NCI-H345 (cell line): ENCODE measurements at places on chromosomes 13 and 19.

GRCh38 chr13:59842507-59842906 lies 321.2 kb downstream of the DIAPH3 start:
- DNase-seq: no peak

- DNase-seq: no peak
Observed at GRCh38 chr13:62960723-62961122, 1545.1 kb upstream of the PCDH20 start.

DNA sequence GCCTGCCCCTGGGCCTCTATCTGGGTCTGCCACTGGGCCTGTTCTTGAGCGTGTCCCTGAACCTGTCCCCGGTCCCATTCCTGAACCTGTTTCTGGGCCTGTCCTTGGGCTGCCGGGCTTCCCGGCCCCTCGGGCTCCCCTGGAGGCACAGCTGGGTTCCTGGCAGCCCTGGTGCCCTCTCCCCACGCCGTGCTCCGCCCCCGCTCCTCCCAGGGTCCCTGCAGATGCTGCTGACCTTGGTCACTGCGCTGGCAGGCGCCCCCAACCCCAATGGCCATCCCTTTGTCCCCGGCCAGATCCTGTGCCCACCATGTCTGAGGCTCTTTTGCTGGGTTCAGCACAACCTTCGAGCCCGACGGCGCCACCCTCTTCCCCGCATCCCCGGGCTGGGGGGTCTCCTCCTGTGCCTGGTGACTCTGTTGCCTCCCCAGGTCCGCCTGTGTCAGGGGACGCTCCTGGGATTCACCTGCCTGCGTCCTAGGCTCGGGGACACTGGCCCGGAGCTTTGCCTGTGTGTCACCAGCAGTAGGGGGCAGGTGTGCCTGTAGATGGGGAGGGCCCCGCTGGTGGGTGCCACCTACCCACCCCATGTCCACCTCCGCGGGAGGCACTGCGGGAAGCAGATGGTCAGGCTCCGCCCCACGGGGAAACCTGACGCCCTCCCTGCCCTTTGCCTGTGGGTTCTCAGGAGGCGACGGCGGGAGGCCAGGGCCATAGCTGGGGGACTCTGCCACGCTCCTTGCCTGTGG lies 41.0 kb upstream of the GRTP1 start:
- peak; percentile 83 for DNase-seq

DNA sequence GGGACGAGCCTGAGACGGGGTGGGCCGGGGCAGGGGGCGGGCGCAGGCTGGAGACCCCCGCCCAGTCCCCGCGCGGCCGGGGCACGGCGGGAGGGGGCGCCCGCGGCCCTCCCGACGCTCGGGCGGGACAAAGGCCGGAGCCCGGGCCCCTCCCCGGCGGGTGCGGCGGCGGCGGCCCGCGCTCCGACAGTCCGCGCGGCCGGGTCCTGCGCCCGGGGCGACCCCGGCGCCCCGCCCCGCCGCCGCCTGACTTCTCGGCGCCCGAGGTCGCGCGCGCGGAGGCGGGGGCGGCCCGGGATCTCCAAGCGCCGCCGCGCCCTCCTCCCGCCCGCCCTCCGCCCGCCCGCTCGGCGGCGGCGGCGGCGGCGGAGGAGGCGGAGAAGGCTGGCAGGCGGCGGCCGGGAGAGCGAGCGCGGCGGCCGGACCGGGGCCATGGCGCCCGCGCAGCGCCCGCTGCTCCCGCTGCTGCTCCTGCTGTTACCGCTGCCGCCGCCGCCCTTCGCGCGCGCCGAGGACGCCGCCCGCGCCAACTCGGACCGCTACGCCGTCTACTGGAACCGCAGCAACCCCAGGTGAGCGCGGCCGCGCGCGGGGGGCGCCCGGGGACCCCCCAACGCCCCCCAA lies at the start of gene EFNA2:
EFNA2 (plus strand) TSS at position 137 of the 624 bp plus-strand sequence; CDS start at position 433, 296 bp downstream.
- no peak for DNase-seq

GRCh38 chr19:14081797-14082674 lies 3.5 kb downstream of the C19orf67 start:
- DNase-seq: peak; percentile 8

GRCh38 chr19:45005787-45006186 lies 4.5 kb downstream of the RELB start:
- no peak for DNase-seq

GRCh38 chr19:58128041-58128685 lies 22.4 kb downstream of the ZNF329 start:
- no peak for DNase-seq

DNA sequence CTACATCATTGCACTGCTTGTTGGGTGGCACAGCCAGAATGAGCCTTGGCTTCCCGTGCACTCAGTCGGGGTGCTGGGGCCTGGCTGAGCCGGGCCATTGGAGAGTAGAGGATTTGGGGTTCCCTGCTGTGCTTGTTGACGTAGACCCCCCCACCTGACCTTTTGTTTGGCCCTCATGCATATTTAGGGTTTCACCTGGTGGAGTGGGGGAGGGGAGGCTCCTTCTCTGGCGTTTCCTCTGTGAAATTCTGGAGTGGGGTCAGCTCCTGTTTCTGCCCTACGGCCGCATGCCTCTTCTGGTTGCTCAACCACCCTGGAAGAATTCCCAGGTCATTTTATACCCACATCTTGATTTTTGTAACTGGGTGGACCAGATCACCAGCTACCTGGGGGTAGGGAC lies 82.8 kb downstream of the SIPA1L3 start:
- no peak for DNase-seq

DNA sequence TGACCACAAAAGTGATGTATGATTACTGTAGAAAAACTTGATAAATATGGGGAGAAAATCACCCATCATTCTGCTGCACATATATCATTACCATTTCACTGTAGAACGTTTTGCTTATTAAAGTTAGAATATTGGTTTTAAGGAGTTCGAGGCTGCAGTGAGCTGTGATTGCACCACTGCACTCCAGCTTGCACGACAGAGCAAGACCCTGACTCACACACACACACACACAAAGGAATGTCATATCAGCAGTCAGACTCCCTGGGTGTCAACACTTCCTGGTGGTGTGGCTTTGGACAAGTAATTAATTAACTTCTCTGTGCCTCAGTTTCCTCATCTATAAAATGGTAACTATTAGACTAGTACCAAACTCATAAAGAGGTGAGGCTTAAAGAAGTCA lies 11.3 kb upstream of the PNMA8A start:
- DNase-seq: no peak

DNA sequence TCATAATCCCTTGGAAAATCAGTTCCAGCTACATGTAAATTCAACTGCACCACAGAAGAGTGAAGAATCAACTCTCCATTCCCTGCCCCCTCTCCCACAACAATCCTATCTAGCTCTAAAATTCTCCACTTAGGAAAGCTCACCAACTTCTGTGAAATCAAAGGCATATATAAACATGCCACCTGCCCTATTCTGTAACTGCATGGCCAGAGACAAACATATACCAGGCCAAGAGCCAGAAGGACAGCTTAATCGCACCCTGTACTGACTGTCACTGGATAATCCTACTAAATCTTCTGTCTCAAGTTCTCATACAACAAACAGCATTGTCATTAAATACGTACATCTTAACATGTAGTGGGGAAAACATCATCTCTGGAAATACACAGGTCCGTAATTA lies 58.2 kb upstream of the EEF1AKMT1 start:
- no peak for DNase-seq

DNA sequence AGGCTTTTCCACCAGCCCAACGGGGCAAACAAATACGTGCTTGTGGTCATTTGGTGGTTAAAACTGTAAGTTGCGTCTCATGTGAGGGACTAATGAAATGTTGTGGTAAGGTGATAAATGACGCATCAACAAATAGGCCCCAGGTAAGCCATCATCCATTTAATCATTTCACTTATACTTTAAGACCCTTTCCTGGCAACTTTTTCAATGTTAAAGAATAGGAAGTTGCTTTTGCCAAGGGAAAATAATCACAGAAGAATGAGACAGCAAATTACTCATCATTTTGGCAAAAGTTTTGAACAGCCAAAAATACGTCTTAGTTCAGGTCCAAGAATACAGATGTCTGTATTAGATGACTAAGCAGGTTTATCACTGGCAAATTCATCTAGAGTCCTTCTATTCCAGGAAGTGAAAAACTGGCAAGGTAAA lies 660.4 kb downstream of the SLITRK1 start:
- DNase-seq: no peak

GRCh38 chr19:831407-832369 lies 4.1 kb downstream of the AZU1 start:
- no peak for DNase-seq

DNA sequence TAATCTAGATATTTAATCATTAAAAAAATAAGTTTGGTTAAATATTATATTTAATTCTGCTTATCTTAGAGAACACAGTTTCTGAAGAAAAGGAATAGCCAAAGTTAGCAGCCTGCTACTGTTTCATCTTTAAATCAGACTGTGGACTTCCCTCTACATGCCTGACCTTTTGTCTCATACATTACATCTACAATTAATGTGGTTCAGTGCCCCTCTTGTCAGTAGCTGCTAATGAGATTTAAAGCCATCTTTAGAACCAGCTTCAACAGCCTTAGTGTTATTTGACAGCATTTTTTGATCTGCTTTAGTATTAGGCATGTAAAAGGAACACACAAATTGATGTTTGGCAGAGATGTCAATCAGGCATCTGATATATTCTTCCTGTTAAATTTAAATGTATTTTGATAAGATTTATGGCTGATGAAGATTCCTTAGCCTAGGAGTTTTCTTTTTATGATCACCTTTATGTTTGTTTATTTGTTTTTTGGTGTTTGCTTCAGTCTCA lies 1925.8 kb upstream of the PRR20A start:
- no peak for DNase-seq

GRCh38 chr13:33231339-33231738 lies 54.2 kb downstream of the STARD13 start:
- DNase-seq: no peak

- DNase-seq: peak; percentile 77
Observed at GRCh38 chr19:47047763-47048405, 540 bp downstream of the TMEM160 start.

DNA sequence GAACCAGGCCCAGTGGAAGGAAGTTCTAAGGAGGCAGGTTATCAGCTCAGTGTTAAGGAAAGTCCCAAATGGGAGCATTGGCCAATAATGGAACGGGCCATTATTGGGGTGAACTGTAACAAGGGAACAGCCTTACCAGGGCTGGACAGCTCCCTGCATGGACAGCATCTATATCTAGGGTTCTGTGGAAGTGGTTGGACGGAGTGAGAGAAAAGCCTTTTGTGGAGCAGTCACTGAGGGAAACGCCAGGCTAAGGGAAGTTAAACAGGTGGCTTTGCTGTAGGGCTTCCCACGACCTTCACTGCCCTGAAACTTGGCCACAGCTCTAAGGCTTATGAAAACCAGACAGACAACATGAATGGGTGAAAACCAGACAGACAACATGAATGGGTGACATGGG lies 17.0 kb downstream of the POU2F2 start:
- no peak for DNase-seq

DNA sequence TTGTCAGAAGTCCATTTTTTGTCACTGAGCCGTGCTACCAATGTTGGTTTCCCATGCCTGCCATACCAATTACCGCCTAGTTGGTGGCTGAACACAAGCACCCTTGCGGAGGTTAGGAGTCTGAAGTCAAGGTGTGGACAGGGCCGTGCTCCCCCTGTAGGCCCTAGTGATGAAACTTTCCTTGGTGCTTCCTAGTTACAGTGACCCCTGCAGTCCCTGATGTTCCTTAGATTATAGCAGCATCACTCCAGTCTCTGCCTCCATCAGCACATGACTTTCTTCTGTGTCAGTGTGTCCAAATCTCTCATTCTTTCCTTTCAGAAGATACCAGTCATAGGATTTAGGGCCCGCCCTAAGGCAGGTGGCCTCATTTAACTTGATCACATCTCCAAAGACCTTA lies 99.0 kb downstream of the MYO16 start:
- no peak for DNase-seq

DNA sequence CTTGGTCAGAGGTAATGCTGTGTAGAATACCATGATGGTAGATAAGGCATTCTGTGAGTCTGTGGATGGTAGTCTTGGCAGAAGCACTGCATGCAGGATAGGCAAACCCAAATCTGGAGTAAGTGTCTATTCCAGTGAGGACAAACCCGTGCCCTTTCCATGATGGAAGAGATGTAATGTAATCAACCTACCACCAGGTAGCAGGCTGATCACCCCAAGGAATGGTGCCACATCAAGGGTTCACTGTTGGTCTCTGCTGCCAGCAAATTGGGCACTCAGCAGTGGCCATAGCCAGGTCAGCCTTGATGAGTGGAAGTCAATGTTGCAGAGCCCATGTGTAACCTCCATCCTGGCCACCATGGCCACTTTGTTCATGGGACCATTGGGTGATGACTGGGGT lies 155.0 kb downstream of the RAP2A start:
- DNase-seq: no peak

DNA sequence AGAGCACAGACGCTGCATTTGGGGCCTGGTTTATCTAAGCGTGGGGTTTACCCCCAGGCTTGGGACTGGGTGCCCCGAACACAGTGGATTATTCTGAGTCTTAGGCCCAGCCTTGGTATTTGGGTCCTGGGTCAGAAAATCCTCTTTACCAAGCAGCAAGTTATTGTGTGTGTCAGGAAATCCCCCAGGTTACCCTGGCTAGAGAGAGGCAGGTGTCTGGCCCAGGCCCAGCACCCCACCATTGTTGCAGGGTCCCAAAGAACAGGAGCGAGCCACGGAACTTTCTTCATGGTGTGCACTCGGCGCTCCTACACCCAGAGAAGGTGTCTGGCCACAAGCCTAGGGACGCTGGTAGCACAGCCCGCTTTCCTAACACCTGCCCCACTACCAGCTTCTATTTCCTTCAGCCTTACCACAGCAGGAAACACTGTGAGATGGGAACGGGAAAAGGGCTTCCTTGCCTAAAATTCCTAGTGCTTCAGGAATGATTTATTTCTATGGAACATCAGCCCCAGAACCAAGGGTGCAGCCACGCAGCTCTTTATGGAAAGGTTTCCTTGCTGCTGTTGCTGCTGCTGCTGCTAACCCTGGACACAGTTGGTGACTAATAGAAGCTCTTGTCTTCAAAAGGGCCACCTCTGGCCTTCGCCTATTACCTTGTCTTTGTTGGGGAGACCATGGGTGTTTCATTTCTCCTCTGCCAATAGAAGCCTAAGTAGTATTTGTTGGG lies 7.4 kb upstream of the CDX2 start:
- no peak for DNase-seq

DNA sequence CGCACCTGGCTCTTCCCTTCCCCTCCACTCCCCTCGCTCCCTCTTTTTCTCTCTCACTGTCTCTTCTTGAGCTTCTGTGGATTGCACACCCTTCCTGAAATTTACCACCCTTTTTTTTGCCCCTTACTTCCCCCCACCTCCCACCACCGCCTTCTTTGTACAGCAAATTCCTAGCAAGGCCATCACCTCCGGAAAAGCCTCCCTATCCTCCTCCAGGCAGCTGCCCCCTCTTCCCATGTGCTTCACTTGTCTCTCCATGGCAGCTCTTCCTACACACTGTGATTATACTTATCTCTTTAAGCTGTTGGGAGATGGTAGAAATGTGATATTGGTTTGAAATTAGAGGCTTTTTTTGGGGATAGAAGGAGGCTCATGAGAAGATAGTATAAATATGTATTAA lies 28.3 kb upstream of the KCTD4 start:
- DNase-seq: no peak

DNA sequence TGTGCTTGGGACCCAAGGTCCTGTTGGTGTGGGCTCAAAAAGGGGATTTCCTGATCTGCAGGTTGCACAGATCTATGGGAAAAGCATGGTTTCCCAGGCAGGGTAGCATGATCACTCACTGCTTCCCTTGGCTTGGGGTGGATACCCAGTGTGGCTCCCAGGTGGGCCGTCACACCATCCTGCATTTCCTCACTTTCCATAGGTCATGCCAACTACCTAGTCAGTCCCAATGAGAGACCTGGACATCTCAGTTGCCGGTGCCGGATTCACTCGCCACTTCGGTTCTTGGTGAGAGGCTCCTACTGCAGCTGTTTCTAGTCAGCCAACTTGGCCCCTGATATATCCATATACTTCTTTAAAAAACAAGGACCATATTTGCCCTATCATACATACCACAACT lies 503.0 kb downstream of the PCDH17 start:
- no peak for DNase-seq
